Activated naive CD4-positive, alpha-beta T cell treated with anti-CD3 and anti-CD28 coated beads, Interleukin-2, amount 50 U/mL, for 72 hours (primary cell): ENCODE measurements at places on chromosomes 6 and 20. TPM values are rescaled to one million over a fixed set of nuclear protein-coding genes. Genes with fewer than 3 reads are reported as not detected.
A peak's percentile ranks its signal among the peaks of the same experiment; 100 is the strongest.

Gene PTPRT
- not detected for total RNA-seq

- no peak for DNase-seq
These were observed 43.0 kb upstream of the ZNF217 start for GRCh38 chr20:53636540-53637097.

- peak; percentile 3 for DNase-seq
These were observed 46.4 kb downstream of the IMPG1 start for GRCh38 chr6:76026101-76026500.

- no peak for DNase-seq
These were observed 55.7 kb downstream of the FYN start for GRCh38 chr6:111817451-111818120.

DNA sequence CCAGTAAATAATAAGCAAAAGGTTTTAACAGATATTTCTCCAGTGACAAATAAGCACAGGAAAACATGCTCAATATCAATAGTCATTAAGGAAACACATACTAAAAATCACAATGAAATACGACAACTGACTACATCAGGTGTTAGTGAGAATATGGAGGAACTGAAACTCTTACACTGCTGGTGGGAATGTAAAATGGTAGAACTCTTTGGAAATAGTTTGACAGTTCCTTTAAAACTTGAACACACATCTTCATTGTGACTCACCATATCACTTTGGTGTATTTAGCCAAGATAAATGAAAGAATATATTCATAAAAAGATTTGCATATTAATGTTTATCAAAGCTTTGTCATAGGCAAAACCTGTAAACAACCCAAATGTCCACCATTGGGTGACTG, 11.3 kb upstream of the MAP3K5 start:
- DNase-seq = no peak

GRCh38 chr20:25309395-25310267, 61.7 kb downstream of the PYGB start:
- no peak for DNase-seq

DNA sequence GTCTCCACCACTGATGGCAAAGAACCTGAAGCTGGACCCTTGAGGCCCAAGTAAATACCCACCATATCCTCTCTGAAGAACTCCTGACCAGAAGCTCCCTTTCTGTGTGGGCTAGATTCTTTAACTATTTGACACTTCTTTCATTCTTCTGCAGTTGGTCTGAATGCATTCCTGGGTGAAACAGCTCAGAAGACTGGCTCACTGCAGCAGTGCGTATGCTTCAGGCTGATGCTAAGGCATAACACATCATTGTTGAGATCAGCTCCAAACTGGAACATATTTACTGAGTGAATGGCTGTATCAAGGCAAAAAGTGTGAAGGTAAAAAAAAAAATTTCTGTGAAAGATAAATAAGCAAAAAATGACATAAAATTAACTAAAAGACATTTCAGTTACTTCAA, 19.7 kb downstream of the ZSCAN23 start:
- DNase-seq = no peak

GRCh38 chr6:104629826-104630225, 229.9 kb downstream of the HACE1 start:
- no peak for DNase-seq

DNA sequence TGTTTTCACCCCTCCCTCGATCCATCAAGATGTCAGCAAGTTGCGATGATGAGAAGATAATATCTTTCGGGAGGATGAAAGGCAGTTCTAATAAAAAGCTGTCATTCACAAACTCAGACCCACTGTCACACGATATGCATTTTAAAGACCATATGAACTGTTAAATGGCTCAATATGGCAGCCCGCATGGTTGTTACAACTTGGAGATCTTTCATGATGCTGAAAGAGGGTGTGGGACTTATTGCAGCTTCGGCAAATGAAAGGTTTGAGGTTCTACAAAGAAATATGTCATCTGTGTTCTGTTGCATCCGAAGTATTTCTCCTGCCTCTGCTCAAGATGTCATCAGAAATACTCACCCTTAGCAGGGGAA, 128.5 kb downstream of the CDH4 start:
- DNase-seq = no peak

DNA sequence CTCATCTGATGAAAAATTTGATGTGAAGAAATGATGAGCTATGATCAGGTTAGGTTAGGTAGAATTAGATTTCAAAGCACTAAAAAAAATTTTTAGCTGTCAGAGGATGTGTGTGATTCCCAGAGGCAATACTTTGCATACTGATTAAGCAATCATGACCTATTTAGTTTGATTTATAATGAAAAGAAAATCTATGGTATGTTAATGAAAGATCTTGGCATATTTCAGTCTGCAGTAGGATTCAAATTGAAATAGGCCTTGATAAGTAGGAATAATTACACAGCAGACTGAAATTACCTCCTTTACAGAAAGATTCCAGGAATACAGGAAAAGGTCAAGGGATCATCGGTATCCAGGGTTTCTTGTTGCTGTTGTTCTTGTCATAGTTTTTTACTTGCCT, 69.3 kb downstream of the HDDC2 start:
- no peak for DNase-seq

DNA sequence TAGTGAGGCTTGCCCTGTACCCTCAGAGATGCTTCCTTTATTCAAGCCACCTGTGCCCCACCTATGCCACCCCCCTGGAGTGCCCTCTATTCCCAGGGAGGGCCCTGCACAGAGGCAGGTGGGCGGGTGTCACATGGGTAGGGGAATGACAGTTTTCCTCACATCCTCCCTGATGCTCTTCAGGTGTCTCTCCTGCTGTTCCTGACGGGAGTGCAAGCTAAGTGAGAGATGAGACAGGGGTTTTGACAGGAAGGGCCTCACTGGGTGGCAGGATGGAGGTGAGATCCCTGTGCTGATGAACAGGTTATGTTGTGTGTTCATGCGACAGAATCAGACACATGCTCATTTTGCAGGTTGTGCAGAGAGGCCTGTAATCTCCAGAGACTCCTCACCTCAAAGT, 164.1 kb upstream of the CHD6 start:
- DNase-seq = no peak
